KBM-7 (cell line): ENCODE measurements at places on chromosomes 3 and 15.
A peak's percentile ranks its signal among the peaks of the same experiment; 100 is the strongest.

DNA sequence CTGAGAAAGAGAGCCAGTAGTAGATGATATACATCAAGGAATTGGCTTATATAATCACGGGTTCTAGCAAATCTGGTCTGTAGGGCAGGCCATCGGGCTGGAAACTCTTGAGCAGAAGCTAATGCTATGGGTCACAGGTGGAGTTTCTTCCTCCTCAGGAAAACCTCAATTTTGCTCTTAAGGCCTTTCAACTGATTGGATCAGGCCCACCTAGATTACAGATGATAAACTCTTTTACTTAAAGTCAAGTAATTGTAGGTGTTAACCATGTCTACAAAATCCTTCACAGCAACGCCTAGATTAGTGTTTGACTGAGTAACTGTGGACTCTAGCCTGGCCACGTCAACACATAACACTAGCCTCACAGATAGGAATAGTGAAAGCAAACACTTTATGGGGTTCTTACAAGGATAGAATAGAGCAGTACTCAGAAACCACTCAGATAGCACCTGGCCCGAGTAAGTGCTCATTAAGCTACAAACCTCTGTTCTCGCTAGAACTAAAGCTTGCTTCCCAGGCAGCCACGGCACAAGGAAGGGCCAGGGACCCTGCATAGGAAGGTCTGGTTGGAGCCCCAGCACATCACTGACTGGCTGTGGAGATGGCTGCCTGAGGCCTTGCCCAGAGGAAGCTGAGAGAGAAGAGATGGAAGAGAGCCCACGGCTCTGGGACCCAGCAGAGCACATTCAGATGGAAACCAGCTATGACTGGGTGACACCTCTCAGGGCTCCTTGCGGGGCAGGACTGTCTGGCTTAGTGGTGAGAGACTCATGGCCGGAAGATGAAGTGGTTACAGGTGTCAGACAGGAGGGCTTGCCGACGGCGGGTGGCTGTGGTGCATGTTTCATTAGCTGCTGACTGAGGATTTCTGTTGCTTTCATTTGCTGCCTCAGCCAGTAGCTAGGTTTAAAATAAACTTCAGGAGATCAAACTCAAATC, 202.5 kb upstream of the TLE3 start:
- no peak for DNase-seq

DNA sequence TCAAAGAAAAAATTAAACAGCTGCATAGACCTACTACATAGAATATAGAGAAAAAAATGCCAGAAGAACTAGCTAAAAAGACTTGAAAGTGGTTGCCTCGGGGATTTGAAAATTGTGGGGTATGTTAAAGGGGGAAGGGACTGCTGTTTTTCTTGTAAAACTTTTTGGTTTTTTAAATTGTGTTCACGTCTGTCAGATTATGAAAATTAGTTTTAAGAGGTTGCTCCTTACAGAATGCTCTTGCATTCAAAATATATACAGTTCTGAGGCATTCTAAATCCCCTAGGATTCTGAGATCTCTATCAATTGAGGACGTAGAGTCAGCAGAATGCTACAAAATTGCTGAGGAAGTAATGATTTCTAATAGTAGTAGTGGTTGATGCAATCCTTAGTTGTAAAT, 28.6 kb downstream of the PIAS1 start:
- no peak for DNase-seq

DNA sequence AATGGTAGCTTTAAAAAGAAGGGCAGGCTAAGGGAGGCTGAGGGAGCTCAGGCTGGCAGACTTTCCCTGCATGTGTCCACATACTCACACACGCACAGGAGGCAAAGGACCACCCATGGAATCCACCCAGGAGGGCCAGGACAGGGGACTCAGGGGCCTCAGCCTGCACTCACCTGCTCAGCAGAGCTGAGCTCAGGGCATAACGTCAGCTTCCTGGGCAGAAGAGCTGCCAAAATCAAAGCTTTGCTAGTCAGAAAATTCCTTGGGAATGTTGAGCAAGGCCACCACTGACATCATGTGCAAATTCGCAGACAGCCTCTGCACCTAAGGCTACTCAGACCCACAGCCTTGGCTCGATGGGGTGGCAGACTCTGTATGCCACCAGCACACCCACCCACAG, 16.4 kb upstream of the ALAS1 start:
- no peak for DNase-seq

DNA sequence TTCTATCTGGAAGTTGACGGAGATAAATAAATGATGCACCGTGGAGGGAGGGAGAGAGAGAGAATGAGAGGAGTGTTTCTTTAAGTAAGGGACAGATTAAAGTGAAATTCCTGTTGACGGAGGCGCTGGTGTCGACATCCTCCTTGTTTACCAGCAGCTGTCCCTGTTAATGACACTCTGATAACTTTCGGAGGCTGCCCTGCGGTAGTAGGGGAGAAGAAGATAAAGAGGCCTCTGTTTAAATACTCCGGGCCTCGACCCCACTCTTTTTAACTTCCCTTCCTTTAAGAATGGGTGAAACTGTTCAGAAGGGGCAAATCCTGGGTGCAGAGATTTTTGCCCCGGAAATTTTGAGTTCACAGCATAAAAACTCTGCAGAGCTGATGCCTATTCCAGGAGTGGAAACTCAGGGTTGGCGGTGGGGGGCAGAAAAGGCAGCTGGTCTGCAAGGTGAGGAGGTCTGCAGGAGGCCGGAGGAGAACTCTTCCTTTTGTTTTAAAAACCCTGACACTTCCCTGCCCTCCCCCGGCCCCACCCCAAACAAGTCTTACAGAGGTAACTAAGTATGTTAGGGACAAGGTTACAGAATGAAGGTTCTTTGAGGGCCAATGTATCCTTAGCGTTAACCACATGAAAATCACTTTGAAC, 276.6 kb upstream of the NR2F2 start:
- DNase-seq: no peak

GRCh38 chr3:161740421-161740820, 243.8 kb downstream of the OTOL1 start:
- DNase-seq: no peak

- DNase-seq: no peak
These were observed 95.3 kb upstream of the OXTR start for GRCh38 chr3:8864402-8865350.

DNA sequence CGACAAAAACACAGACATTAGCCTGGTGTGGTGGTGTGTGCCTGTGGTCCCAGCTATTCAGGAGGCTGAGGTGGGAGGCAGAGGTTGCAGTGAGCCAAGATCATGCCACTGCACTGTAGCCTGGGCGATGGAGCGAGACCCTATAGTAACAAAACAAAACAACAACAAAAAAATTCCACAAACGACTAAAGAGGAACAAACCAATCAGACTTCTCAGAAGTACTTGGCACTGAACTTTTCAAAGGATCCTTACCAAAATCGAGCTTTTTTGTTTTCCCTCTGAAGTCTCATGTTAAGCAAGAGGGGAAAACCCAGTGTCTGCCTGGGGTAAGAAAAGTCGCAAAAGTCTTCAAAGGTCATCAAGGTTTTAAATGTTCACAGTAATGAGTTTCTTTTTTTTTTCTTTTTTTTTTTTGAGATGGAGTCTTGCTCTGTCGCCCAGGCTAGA, 30.1 kb upstream of the TFRC start:
- DNase-seq: peak; percentile 57

- no peak for DNase-seq
These were observed 370.5 kb downstream of the CTNNB1 start for GRCh38 chr3:41569632-41570305.

- DNase-seq: no peak
These were observed 482.2 kb downstream of the RBMS3 start for GRCh38 chr3:29763115-29763514.

- DNase-seq: peak; percentile 69
These were observed 940 bp downstream of the BOC start for GRCh38 chr3:113212150-113212843.

- DNase-seq: peak; percentile 73
These were observed 91.3 kb downstream of the UACA start for GRCh38 chr15:70672081-70672480.

GRCh38 chr15:57945616-57946015, 119.9 kb downstream of the ALDH1A2 start:
- DNase-seq: no peak

GRCh38 chr3:115958526-115958925, 335.2 kb downstream of the GAP43 start:
- DNase-seq: no peak

- DNase-seq: no peak
These were observed 192.6 kb upstream of the MBNL1 start for GRCh38 chr3:152076148-152076547.

DNA sequence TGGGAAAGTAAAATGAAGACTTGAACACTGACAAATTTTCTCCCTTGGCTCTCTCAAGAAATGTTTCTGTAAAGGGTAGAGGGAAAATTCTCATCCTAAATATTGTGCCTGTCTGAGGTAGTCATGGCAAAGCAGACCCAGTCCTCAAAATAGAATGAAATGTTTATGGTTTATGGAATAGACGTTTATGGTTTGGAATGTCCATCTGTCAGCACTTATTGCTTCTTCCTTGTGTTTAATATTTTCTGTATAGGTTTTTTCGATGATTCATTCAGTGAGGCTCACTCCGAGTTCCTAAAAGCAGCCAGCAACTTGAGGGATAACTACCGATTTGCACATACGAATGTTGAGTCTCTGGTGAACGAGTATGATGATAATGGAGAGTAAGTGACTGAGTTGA, 13.9 kb downstream of the ELL3 start:
- DNase-seq: no peak

- DNase-seq: no peak
These were observed 59.5 kb upstream of the DCLK3 start for GRCh38 chr3:36823806-36824205.
